Retinal pigment epithelial cell (primary cell): ENCODE measurements at places on chromosomes 13 and 19.
A peak's percentile ranks its signal among the peaks of the same experiment; 100 is the strongest.

GRCh38 chr13:99123101-99124045, 77.3 kb upstream of the UBAC2 start:
- no peak for DNase-seq

DNA sequence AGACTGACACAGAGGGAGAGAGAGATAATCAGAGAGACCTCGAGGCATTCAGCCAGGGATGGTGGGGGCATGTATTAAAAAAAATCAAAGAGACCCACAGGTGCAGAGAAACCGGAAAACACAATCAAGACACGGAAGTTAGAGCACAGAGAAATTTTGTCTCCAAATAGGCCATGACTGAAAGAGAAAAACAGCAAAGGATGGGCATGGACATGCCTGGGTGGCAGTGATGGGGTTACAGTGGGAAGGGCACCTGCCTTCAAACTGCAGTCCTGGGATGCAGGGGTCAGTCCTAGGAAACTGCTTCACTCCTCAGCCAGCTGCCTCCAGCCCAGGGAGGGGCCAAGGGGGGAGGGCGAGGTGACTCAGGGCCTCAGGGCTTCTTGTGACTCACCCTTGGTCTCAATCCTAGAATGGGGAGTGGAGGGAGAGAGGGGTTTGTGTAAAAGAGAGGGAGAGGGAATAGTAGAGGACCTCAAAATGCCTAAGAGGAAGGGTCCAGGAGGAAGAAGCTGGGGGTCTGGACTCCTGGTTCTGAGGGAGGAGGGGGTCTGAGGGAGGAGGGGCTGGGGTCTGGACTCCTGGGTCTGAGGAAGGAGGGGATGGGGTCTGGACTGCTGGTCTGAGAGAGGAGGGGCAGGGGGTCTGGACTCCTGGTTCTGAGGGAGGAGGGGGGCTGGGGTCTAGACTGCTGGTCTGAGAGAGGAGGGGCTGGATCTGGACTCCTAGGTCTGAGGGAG, 3.6 kb upstream of the KCNN4 start:
- DNase-seq: peak; percentile 65

DNA sequence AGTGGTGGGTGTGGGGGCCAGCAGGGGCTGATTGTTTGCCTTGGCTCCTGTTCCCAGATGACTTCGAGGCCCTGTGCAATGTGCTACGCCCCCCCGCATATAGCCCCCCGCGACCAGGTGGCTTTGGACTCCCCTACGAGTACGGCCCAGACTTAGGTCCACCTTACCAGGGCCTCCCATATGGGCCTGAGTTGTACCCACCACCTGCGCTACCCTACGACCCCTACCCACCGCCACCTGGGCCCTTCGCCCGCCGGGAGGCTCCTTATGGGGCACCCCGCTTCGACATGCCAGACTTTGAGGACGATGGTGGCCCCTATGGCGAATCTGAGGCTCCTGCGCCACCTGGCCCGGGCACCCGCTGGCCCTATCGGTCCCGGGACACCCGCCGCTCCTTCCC, 25.7 kb downstream of the LTBP4 start:
- no peak for DNase-seq

DNA sequence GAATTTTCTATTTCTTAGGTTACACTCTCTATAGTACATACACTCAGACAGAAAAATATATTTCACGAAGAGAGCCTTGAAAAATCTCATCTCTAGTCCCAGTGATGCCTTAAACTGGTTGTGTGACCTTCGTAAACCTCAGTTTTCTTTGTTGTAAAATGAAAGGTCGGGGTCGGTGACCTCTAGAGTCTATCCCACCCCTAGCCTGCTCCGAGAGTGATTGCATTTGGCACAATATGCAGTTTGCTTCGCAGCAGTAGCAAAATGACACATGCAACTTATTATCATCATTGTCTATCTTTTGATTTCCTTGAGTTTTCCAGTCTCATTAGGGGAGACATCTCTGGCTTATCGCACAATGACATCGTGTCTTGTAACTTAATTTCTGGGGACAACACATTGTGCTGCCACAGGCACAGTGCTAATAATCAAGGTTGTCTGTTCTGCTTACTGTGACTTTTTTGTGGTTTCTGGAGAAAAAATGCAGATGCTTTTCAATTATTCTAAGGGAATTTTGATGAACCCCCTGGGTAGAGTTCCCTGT, 115.0 kb downstream of the GGACT start:
- no peak for DNase-seq

DNA sequence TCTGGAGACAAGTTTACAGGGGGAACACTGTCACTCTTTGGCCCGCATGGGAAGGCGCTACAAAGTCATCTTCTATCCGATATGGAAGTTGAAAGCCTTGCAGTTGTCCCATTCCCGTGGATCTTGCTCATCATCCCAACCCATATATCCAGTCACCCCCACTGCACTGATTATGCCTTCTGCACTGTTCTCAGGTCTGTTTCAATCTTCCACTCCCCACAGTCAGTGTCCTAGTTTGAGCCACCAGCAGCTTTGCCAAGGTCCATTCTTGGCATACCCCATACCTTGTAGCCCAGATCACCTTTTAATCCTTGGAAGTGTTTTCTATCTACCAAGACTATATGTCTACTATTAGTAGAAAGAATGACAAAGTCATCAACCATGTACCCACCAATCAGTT, 88.1 kb downstream of the MIPEP start:
- DNase-seq: no peak

DNA sequence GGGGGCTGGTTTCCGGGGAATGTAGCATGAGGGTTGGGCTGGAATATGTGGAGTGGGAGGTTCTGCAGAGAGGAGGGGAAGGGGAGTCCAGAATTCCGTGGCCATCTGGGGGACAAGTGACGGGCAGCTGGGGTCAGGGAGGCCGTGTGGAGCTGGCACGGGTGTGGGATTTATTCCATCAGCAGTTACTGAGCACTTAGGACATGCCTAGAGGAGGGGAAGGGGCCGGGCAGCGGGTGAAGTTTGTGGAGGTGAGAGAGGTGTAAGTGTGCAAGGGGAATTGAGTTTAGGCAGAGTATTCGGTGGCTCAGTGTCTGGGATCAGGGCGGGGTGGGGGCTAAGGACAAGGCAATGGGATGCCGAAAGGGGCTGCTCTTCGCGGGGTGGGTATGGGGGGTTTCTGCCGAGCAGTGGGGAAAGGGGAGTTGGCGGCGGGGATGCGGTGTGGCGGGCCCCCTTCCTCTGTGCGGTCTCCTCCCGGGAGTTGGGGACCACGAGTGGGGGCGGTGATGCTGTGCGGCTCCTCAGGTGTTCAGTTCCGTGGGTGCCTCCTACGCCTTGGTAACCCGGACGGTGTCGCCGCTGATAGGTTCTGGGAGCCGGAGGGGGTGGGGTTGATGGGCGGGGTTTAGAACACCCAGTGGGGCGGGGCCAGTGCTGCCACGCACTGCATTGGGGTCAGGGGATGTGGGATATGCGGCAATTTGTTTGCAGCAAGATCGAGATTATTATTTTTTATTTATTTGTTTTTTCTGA, 5.4 kb downstream of the CCDC61 start:
- no peak for DNase-seq

DNA sequence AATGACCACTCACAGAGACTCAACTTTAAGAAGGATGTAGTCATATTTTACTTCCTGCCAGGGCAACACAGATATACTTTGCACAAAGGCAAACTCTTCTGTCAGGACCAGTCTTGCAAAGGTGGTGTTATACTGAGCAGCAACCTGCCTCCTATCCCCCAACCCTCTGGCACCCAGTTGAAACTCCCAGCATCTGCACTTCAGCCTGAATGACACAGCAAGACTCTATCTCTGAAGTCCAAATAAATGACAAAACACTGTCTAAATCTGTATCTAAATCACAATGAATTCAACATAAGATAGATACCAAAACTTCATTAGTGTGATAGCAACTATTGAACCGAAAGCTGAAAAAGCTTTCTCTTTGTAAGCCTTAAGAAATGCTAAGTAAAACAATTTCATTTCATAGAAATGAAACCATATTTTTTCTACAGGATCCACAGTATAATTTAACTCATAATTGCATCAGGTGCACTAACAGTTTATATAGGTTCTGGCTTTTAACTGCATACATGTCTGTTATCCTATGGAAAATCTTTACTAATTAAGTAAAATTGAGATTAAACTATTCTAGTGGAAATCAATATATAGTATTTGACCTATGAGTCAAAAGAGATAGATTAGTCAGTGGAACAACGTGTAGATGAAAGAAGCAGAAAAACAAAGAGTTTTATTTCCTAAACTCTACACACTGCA, 163.7 kb downstream of the TBC1D4 start:
- no peak for DNase-seq

- DNase-seq: no peak
Observed at GRCh38 chr19:32902448-32902847, 32.9 kb upstream of the SLC7A9 start.

DNA sequence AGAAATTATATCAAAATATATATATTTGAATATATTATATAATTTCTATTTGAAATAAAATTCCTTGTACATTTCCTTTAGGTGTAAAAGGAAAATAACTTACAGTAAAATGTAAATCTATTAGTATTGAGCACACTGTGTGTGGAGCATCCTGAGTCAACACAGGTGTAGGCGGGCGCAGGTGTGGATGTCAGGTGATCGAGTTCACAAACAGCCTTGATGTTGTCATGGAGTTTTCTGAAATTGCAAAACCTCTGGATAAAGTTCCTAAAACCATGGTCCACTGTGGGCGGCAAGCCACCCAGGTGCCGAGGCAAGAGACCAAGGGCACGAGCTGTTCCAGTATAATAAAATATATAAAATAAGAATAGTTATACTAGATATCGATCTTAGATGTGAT, 27.7 kb upstream of the MCF2L start:
- no peak for DNase-seq

GRCh38 chr19:18293642-18294466, 12.4 kb upstream of the JUND start:
- no peak for DNase-seq

- DNase-seq: no peak
Observed at GRCh38 chr19:46192992-46193650, 36.4 kb upstream of the IGFL1 start.

DNA sequence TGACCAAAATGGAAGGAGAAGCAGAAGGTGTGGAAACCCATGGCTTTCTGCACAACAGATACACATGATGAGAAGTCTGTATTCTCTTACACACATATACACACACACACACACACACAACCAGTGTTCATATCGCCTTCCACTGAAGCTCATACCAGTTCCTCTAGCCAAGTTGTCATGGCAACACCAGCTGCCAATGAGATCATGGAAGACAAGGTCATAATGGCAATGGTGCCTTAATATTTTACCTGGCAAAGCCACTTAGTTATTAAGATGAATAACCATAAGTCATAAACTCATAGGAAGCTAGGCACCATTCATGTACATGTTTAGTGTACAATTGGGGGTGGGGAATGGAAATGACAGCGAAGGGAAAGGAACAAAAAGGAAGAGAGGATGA, 2.6 kb upstream of the DHRS12 start:
- no peak for DNase-seq
